ENCODE measurements at places on chromosomes 16 and 17.

DNA sequence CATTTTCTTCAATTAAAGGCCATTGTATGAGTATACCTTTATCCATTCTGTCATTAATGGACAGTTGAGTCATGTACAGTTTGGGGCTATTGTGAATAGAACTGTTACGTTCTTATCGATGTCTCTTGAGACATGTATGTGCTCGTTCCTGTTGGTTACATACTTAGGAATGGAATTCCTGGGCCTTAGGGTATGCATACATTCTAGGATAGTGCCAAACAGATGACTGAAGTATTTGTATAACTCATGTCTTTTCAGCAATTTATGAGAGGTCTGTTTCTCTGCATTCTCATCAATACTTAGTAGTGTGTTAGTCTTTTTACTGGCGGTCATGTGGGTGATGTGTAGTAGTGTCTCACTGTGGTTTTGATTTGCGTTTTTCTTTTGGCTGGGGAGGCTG is 81.2 kb downstream of the USP22 start:
- DNase-seq, result no peak

- DNase-seq, result peak; percentile 24
Measured at GRCh38 chr17:75338335-75338734, 49.1 kb upstream of the SLC25A19 start.

GRCh38 chr17:7846063-7846735 is 8.7 kb upstream of the TMEM88 start:
- DNase-seq, result no peak

DNA sequence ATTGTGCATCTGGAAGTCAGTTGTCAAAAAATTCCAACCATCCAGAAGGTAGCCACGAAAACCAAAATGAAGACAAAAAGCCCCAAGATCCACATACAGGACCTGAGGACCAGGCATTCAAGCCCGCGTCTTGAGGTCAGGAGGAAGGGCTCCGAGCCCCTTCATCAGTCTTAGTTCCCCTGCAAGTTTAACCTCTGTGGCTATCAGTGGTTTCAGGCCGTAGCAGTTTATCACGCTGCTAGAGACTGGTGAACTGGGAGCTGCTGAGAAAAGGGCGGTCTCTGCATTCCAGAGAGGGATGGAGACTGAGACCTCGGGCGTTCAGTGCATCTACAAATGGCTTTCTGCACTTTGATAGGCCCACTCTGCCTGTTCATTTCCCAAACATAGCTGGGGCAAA is 70.6 kb downstream of the IRF8 start:
- no peak for DNase-seq

DNA sequence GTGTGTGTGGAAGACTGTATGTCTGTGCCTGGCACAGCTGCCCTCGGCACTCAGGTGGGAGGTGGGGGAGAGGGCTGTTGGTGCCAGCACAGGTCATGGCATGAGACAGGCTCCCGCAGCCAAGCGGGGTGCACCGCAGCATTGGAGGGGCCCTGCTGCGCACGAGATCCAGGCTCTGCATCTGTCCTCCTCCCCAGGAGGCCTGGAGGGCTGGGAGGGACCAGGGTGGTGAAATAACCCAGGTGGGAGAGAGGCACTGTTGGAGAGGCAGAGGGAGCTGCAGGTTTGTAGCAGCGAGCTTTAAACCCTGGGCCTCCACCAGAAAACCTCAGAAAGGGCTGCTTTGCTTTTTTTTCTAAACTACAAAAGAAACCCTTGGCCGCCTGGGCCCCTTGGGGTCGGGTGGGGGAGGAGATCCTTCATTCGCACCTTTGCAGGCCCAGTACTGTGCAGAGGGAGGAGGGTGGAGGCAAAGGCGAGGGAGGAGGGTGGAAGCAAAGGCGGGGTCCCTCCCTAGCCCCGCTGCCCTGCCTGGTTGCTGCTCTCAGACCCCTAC is 241.7 kb downstream of the SEC14L1 start:
- DNase-seq, result no peak

- DNase-seq, result no peak
Measured at GRCh38 chr17:72101526-72101925, 19.3 kb upstream of the SOX9 start.

DNA sequence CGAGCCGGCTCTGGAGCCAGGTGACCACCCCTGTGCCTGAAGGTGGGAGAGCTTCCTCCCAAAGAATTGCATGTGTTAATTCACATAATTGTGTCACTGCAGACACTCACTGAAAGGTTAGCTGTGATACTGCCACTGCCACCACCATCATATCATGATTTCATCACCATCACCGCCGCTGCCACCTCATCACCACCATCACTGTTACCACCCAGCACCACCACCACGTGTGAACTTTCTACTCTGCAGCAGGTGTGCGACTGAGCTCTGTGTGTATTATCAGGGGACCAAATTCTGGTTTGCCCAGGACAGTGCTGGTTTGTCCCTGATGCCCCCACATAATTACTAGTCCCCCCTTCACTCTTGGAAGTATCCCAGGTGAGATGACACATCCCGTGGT is 15.2 kb downstream of the BCAR1 start:
- no peak for DNase-seq

- DNase-seq, result peak; percentile 29
Measured at GRCh38 chr17:42553161-42553818, 567 bp downstream of the HSD17B1 start.

DNA sequence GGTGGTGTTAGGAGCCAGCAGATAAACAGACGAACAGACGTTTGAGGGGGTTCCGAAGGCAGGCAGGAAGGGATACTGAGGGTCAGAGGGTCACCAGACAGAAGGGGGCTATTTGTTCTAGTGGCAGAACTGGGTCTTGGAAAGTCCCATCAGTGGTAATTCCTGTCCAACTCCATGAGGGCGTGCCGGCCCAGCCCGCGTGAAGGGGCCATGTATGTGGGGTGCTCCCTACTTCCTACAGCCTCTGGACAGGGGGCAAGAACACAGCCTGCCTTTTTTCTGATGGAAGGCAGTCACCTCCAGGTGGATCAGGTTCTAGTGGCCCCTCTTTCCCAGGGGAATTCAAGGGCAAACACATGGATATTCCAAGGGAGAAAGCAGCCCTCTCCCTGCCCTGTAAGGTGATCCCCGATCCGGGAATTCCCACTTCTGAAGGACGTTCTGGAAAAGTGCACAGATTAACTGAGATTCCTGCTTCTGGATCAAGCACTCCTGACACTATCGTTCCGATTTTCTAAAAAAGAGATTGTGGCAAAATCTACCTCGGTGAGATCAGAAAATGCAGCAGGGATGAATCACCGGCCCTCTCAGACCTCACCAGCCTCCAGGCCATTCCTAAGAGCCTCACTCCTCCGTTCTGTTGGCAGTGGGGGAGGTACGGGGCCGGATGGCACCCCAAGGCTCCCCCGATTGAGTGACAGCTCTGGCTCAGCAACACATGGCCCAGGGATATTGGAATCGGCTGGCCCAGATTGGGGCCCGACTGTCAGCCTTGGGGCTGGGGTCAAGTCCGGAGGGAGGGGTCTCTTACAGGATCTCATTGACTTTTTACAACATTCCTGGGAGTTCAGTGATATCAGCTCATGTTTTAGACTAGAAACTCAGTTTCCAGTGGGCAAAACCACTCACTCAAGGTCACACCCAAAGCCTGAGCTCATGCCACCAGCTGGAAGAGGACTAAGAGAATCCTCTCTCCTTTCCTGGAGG is 12.4 kb downstream of the STX1B start:
- DNase-seq, result no peak

DNA sequence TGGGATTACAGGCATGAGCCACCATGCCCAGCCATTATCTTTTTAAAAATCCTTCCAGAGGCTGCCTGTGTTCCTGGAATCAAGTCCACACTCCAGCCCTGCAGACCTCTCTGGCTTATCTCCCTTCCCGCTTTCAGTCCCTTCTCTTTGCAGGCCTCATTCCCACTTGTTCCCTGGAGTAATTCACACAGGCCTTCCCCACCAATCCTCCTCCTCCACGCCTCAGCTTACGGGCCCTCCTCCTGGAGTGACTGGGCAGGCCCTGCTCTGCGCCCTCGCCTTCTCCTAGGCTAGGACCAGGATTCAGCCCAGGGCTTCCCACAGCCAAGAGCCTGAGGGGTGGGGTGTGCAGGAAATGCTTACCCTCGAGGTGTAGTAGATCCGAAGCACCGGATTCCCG is 2.8 kb downstream of the CDIPT start:
- DNase-seq, result no peak

GRCh38 chr17:14950216-14950615 is 314.9 kb downstream of the PMP22 start:
- no peak for DNase-seq

DNA sequence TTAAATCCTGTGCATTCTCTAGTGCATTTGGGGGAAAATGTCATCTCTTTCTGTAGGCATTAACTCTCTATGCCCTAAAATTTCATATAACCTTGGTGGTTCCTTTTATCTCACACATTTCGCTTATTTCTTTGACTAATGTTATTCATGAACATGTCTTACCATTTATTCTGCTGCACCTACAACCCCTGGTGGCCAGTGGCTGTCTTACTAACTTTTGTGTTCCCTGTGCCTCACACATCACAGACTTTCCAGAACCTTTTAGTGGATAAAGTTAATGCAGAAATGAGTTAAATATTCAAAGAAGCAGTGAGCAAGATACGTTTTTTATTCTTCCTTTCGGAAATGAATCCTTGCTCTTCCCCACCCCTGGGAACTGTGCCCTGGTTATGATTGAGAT is 111.9 kb downstream of the CDH13 start:
- no peak for DNase-seq

- DNase-seq, result no peak
Measured at GRCh38 chr16:18048853-18049546, 287.5 kb downstream of the NPIPA8 start.

GRCh38 chr16:56029026-56029425 is 153.9 kb upstream of the CES5A start:
- DNase-seq, result no peak

DNA sequence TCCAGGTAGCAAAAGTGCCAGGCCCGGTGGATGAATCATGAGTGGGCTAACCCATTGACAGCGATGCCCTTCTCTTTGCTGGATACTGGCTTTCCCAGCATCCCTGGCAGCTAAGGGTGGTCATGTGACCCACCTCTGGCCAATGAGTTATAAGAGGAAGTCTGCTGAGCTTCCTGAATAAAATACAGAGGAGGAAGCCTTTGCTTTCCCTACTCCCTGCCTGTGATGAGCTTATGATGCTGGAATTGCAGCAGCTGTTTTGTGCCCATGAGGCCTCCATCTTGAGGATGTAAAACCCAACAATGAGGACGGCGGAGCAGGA is 15.0 kb upstream of the ATP2A3 start:
- DNase-seq, result no peak

GRCh38 chr16:73717266-73717974 is 579.2 kb upstream of the PSMD7 start:
- DNase-seq, result no peak

DNA sequence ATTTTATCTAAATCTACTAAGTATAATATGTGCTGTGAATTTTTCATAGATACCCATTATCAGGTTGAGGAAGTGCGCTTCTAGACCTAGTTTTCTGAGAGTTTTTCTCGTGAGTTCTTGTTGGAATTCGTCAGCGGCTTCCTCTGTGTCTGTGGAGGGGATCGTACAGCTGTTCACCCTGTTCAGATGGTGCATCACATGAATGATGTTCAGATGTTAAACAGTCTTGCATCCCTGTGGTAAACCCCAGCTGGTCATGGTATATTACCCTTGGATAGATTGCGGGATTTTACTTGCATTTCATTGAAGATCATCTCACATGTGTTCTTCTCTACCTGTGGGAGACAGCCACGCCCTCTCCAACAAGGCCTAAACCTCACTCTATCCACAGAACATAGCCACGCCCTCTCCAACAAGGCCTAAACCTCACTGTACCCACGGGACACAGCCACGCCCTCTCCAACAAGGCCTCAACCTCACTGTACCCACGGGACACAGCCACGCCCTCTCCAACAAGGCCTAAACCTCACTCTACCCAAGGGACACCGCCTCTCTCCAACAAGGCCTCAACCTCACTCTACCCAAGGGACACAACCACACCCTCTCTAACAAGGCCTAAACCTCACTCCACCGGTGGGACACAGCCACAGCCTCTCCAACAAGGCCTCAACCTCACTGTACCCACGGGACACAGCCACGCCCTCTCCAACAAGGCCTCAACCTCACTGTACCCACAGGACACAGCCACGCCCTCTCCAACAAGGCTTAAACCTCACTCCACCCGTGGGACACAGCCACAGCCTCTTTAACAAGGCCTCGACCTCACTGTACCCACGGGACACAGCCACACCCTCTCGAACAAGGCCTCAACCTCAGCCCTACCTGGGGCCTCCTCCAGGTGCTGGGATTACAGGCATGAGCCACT is 180.2 kb upstream of the CHMP6 start:
- no peak for DNase-seq

- no peak for DNase-seq
Measured at GRCh38 chr16:29204806-29205135, 201.7 kb downstream of the NPIPB11 start.

DNA sequence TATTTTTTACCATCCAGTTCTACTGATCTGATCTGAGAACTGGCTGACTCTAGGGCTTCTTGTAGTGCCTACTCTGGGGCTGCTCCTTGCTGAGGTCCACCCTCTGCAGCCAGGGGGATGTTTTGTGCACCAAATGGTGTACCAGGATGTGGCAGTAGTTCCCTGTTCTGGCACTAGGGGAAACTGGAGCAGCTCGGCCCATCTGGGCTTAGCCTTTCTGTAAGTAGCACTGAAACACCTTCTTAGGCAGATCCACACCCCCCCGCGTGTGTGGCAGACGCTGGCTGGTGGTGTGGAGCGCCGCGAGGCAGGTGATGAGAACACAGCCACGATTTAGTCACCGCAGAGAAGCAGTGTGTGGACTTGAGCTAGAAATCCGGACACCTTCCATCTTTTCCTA is 17.0 kb downstream of the DUSP14 start:
- peak; percentile 35 for DNase-seq

DNA sequence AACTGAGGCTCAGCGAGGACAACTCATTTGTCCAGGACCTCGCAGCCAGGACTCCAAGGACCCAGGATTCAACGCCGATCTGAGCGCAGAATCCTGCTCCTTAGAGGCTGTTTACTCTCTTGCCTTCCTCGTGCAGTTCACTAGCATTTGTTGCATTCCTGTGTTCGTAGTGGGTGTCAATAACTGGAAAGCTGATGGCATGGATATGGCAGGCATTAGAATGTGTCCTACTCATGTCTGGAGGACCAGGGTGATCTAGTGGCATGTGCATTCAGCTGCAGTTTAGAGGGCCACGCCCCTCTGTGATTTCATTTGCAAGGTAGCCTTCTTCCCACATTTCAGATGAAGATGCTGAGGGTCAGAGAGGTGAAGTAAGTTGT is 510 bp downstream of the CRISPLD2 start:
- no peak for DNase-seq

DNA sequence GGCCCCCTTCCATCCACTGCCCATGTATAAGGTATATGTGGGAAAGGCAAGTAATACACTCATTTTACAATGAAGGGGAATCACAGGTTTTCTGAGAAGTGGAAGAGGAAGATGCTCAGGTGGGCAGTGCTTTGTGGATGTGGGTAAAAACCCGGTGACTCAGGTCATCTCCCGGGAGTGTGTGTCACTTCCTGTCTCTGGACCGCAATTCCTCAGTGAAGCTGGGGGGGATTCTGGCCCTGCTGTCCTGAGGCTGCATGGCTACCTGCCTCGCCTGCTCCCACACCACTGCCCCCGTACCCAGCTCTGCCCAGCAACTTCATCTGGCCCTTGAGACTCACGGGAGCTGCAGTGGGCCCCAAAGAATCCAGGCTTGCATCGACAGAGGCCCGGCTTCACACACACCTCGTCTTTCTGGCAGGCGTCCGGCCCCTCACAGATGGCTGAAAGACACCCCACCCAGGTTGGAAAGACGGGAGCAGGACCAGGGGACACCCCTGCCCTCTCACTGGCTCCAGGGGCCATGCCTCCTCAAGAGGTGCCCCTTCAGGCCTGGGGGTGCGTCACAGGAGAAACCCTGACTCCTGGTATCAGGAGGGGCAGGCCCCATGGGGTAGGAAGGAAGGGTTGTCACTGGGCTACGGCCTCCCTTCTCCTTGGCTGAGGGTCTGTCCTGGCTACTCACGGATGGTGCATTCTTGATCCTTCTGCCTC is 882 bp downstream of the SCARF1 start:
- peak; percentile 31 for DNase-seq
